Pancreas (tissue), 10 donors: ENCODE measurements at places on chromosomes 16 and 17. TPM values are rescaled to one million over a fixed set of nuclear protein-coding genes. Genes with fewer than 3 reads are reported as not detected.
A peak's percentile ranks its signal among the peaks of the same experiment; 100 is the strongest.

- no peak overlapping the region for H3K27ac ChIP-seq
- H3K36me3 ChIP-seq = no peaks in the 10 kb centered on the region
- no peaks in the 10 kb centered on the region for H3K4me1 ChIP-seq
- H3K27me3 ChIP-seq = no peaks in the 10 kb centered on the region
- no peak overlapping the region for H3K4me3 ChIP-seq
Measured at GRCh38 chr16:17835118-17835876, 364.5 kb upstream of the XYLT1 start.

- no peak overlapping the region for H3K4me3 ChIP-seq
- peak; percentile 74 for DNase-seq
- no peaks in the 10 kb centered on the region for H3K36me3 ChIP-seq
- H3K4me1 ChIP-seq = peaks cover 29% of the 10 kb centered on the region
- H3K27ac ChIP-seq = peak overlapping the region; percentile 84
Measured at GRCh38 chr17:75876190-75876937, 2.0 kb downstream of the TRIM47 start.

GRCh38 chr17:60390925-60391470 lies 935 bp downstream of the USP32 start:
- H3K36me3 ChIP-seq = no peaks in the 10 kb centered on the region
- H3K27ac ChIP-seq = peak overlapping the region; percentile 92
- peak overlapping the region; percentile 79 for H3K4me3 ChIP-seq
- H3K27me3 ChIP-seq = no peaks in the 10 kb centered on the region
- peak; percentile 23 for DNase-seq
- peaks cover 13% of the 10 kb centered on the region for H3K4me1 ChIP-seq

DNA sequence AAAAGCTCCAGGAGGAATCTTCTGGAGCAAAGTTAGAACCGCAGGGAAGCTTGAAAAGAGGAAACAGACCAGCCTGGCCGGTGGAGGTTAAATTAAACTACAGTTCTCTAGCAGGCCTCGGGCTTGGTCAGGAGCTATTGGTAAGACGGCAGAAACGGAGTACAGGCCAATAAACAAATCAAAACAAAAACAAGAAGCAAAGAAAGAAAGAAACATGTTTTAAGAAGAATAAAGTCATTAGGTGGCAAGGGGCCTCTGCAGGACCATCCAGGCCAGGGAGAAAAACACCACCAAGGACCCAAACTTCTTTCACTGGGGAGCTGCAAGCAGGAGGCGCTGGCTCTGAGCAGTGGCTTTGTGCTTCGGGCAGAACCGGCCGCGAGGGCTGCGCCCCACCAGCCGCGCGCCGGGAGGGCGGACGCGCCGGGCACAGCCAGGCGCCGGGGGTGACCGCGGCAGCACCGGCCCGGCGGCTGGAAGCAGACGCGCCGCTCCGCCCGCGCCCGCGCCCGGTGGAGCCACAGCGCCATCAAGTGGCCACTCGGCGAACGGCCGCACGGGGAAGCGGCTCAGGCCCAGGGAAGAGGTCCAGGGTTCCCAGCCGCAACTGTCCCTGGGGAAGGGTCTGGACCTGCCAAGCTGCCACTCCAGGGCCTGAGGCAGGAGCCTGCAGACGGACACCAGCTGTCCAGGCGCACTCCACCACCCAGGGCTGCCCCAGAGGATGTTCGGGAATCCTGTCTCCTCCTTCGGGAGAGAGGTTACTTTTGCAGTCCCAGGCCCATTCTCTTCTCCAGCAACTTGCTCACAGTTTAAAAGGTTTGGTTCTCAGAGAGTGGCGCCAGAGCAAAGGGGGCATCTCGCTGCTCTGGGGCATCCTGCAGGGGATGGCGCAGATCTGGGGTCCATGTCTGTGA lies 419.4 kb downstream of the SOX9 start:
- H3K27ac ChIP-seq = peak overlapping the region; percentile 57
- no peaks in the 10 kb centered on the region for H3K27me3 ChIP-seq
- H3K4me3 ChIP-seq = no peak overlapping the region
- DNase-seq = peak; percentile 54

The TMEM204 gene
- total RNA-seq = 9.6 TPM

The CBX8 gene
- total RNA-seq = 3.1 TPM

DNA sequence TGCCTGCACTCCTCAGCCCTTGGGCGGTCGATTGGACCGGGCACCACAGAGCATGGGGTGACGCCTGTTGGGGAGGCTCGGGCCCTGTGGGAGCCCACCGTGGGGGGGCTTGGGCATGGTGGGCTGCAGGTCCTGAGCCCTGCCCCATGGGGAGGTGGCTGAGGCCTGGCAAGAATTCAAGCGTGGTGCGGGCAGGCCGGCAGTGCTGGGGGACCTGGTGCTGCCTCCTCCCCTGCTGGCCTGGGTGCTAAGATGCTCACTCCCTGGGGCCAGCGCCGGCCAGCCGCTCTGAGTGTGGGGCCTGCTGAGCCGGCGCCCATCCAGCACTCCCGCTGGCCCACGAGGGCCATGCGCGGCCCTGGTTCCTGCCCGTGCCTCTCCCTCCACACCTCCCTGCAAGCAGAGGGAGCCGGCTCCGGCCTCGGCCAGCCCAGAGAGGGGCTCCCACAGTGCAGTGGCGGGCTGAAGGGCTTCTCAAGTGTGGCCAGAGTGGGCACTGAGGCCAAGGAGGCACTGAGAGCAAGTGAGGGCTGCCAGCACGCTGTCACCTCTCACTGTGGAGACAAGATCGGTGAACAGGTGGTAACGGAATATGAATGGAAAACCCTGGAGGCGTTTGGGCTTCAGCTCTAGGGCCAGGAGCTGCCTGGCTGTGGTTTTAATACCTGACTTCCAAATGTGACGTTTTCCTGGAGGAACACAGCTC lies 28.5 kb downstream of the ST6GALNAC1 start:
- no peak overlapping the region for H3K4me3 ChIP-seq
- H3K27me3 ChIP-seq = no peaks in the 10 kb centered on the region
- no peaks in the 10 kb centered on the region for H3K4me1 ChIP-seq

DNA sequence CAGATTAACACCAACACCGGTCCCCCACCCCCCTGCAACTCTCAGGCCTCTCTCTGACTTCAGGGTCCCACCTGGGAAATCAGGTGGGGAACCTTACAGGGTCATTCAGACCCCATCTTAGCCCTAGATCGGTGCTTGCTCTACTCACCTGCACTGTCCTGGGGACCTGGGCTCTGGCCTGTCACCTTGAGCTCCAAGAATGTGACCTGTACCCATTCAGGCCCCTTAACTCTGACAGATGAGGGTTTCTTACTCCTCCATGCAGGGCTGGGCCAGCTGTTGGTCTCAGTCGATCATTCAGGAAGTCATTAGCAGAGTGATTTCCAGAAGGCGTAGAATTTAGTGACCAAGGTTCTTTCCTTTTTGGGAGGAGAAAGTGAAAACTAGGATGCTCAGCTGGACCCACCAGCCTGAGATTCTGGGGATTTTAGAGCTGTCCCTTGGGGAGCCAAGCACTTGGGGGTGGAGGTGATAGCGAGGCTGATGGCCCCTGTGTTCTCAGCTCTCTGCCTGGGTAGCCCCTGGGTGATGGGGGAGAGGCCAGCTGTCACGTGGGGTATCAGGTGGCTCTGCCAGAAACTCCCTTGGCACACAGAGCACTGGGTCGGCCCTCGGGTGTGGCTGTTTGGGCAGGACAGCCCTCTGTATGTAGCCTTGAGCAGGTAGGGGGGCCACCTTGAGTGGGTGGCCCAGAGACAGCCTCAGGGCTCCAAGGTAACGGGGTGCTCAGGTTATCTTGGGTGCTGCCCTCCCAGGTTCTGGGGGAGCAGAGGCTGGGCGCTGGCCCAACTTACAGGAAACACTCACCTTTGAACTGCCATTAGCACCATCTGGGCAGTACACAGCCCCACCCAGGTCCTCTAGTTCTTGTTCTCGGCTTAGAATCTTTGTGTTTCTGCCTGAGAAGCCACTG lies 724 bp downstream of the MVP start:
- DNase-seq = peak; percentile 71
- H3K27me3 ChIP-seq = no peaks in the 10 kb centered on the region
- no peaks in the 10 kb centered on the region for H3K36me3 ChIP-seq
- H3K4me1 ChIP-seq = peaks cover 57% of the 10 kb centered on the region

DNA sequence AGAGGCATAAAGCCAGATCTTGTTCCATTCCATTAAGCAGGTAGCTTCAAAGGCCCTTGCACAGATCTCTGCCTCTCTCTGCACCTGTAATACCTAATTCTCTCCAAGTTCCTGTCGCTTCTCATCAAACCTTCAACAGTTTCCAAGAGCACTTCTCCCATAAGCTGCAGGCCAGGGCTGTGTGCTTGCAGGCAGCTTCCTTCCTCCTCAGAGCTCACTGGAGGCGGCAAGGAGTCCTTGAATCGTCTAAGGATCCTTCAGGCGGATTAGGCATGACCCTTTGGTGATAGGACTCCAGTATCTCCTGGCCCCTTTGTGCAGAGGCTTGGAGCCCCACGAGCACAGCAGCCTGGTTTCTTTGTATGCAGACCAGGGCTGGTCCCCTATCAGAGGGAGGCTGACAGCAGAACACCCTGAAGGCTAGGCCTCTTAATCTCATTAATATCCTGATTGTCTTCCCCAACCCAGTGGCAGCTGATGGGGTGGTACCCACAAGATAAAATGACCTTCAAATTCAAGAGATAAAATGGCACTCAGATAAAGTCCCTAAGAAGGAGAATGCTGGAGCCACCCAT lies 19.8 kb downstream of the HNF1B start:
- peaks cover 24% of the 10 kb centered on the region for H3K4me1 ChIP-seq
- H3K27ac ChIP-seq = peak overlapping the region; percentile 31
- no peak overlapping the region for H3K4me3 ChIP-seq
- H3K27me3 ChIP-seq = no peaks in the 10 kb centered on the region

The SPATA32 gene
- total RNA-seq = not detected

DNA sequence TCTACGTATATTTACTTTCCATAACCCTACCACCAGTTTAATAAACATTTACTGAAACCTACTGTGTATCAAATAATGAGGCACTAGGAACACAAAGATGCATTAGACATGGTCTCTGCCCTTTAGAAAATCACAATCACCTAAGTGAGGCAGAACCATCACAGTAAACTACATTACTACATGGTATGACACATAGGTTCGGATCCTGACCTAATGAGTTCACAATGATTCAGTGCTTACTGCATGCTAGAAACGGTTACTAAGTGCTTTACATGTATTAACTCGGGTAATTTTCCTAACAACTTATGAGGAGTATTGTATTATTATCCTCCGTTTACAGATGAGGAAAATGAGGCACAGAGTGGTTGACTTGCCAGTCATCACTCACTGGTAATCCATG lies 5.2 kb upstream of the SYNRG start:
- DNase-seq = no peak
- no peaks in the 10 kb centered on the region for H3K27me3 ChIP-seq

DNA sequence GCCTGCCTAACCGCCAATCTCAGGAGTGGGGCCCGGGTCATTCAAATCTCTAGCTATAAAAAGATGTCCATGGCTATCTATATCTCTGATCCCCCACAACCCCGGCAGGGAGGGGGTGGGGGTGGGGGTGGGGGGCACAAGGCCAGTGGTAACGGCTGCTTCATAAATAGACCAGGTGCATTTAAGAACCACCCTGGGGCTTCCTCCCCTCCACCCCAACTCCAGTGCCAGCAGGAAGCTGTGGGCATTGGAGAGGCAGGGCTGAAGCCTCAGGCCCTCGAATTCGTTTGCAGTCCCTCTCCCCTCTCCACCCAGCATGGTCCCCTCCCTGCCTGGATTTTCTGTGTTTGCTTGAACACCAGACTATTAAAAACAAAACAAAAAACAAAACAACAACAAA lies 56.0 kb downstream of the RAP1GAP2 start:
- no peak overlapping the region for H3K4me3 ChIP-seq
- DNase-seq = no peak
- no peak overlapping the region for H3K27ac ChIP-seq
- H3K4me1 ChIP-seq = peaks cover 9% of the 10 kb centered on the region
- no peaks in the 10 kb centered on the region for H3K27me3 ChIP-seq

- peak within 1 kb of the TSS; percentile 95 for H3K4me3 ChIP-seq
- H3K36me3 ChIP-seq = no peaks in the 10 kb centered on the region
- peak; percentile 74 for DNase-seq
- peak within 1 kb of the TSS; percentile 56 for H3K27ac ChIP-seq
- H3K27me3 ChIP-seq = no peaks in the 10 kb centered on the region
Measured at GRCh38 chr16:75566040-75566757, at the start of gene GABARAPL2. Gene GABARAPL2 (plus strand): TSS chr16:75566379. CDS start chr16:75566487, 108 bp downstream.

GRCh38 chr16:57355898-57356414 lies 2.6 kb upstream of the CCL22 start:
- H3K4me1 ChIP-seq = no peaks in the 10 kb centered on the region
- DNase-seq = no peak
- H3K36me3 ChIP-seq = no peaks in the 10 kb centered on the region
- no peak overlapping the region for H3K4me3 ChIP-seq

- no peak overlapping the region for H3K27ac ChIP-seq
- no peak for DNase-seq
- no peaks in the 10 kb centered on the region for H3K4me1 ChIP-seq
- no peaks in the 10 kb centered on the region for H3K27me3 ChIP-seq
- H3K36me3 ChIP-seq = no peaks in the 10 kb centered on the region
Measured at GRCh38 chr16:55647798-55648197, 8.0 kb upstream of the SLC6A2 start.

GRCh38 chr17:6084311-6085161 lies 14.4 kb downstream of the WSCD1 start:
- no peak overlapping the region for H3K4me3 ChIP-seq
- no peak overlapping the region for H3K27ac ChIP-seq
- H3K27me3 ChIP-seq = no peaks in the 10 kb centered on the region

The CX3CL1 gene
- total RNA-seq = 15.0 TPM

GRCh38 chr16:31568577-31569359 lies 41.1 kb downstream of the AHSP start:
- H3K27ac ChIP-seq = no peak overlapping the region
- peaks cover 26% of the 10 kb centered on the region for H3K27me3 ChIP-seq
- H3K36me3 ChIP-seq = no peaks in the 10 kb centered on the region
- DNase-seq = no peak
- no peaks in the 10 kb centered on the region for H3K4me1 ChIP-seq
